NCI-H2107 (cell line): ENCODE measurements at places on chromosomes 1 and 21.

- no peak for DNase-seq
Measured at GRCh38 chr1:153598309-153599172, 14.4 kb downstream of the S100A16 start.

GRCh38 chr1:23745515-23745914 is 2.2 kb downstream of the ELOA start:
- DNase-seq: no peak

DNA sequence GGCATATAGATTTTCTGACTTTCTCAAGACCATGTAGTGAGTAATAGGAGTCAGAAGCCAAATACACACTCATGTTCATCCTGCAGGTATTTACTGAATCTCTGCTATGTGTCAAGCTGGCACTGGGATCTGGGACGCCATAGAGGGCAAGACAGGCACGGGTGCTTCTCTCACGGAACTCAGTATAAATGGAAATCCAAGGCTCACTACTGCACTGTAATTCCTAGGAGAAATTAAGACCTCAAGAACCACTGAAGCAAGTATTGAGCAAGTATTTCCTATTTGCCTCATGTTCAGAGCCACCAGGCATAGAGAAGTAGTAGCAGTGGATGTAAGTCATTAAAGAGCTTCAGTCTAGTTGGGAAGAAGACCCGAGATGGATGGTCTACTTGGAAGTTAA is 38.9 kb downstream of the EIF2D start:
- no peak for DNase-seq

DNA sequence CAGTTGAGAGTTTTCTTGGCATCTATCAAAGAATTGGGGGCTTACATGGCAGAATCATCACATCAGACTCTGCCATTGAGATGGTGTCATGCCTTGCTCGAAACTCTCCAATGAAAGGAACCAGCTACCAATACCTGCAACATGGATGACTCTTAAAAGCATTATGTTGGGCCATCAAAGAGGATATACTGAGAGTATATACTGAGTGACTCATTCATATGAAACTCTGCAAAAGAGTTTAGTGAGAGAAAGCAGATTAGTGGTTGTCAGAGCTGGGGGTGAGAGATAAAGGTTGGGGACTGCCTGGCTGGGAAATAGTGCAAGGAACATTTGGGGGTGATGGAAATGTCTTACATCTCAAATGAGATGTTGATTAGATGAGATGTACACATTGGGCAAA is 14.7 kb upstream of the HMGB4 start:
- no peak for DNase-seq

DNA sequence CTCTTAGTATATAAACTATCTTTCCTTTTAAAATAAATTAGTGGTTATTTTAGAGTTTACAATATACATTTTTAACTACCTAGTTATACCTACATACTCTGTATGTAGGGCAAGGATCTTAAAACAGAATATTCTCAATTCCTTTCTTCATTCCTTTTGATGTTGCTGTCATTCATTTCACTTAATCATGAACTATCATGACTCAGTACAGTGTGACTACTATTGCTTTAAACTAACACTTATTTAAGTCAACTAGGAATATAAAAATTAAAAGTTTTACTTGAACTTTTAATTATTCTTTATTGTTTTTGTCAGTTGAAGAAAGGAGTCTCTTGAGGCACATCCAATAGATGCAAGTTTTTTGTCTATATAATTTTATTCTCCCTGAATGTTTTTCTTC is 726.4 kb downstream of the BRINP3 start:
- DNase-seq: no peak

- DNase-seq: no peak
Measured at GRCh38 chr1:12067900-12068821, 5.1 kb downstream of the TNFRSF8 start.

DNA sequence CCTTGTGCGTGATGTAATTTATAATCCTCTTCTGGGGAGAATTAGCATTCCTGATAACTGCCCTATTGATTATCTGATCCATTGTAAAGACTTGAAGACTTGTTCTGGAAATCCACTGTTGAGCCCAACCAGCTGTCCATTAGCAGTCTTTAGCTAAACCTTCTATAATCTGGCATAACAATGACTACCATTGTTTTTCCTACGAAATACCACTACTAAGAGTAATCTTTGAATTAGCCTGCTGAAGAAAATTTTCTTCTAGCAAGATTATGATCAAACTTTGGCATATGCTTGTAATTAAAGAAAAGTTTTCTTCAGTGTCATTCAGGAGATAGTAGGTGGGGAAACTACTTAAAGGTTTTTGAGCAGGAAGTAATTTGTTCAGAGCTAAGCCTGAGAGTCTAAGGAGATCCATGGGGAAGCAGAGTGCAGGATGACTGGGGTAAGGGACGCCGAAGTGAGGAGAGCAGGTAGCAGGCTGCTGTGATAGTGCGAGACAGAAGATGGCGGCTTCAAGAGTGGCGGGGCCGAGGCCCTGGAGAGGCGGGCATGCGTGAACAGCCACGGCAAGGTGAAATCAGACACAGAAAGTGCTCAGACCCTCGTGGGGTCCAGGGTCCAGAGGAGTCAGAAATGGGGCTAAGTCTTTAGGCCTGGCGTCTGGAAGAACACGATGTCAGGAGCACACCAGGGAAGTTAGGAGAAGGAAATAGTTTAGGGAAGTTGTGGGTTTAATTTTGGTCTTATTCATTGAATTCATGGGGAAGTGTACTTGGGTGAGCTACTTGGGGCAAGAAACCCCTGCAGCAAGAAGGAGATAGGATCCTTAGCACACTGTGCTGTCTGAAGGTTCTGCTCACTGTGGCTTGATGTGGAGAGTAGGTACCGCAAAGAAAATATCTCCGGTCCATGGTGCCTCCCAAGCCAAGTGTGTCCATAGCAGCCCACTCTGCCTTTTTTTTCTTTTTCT is 112.6 kb upstream of the ADAR start:
- DNase-seq: no peak

DNA sequence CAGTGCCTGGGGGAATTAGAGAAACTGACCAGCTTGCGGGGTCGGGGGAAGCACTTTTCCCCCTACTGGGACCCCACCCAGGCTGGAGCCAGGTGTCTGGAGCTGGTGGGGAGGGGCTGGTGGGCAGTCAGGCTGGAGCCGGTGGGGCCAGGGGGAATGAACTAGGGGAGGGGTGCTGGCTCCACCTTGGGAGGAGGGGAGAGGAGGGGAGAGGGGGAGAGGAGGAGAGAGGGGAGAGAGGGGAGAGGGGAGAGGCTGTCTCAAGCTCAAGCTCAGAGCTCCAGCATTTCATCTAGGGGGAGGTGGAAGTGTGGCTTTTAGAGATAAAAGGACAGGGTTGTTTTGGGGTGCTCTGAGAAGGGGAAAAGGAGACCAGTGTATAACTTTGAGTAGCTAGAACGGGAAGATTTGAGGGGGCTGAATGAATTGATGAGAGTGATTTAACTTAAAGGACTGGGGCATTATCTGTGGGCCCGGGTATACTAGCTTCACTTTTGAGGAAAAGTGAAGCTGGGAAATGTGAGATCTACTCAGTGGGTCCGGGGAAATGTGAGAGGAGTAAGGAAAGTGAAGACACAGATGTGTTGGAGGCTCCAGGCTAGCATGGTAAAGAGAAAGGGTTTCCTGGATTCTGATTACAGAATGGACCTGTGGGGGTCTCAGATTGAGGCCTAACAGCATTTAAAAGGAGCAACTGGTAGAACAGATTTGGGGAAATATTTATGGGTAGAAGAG is 2.8 kb downstream of the EFNA1 start:
- no peak for DNase-seq

DNA sequence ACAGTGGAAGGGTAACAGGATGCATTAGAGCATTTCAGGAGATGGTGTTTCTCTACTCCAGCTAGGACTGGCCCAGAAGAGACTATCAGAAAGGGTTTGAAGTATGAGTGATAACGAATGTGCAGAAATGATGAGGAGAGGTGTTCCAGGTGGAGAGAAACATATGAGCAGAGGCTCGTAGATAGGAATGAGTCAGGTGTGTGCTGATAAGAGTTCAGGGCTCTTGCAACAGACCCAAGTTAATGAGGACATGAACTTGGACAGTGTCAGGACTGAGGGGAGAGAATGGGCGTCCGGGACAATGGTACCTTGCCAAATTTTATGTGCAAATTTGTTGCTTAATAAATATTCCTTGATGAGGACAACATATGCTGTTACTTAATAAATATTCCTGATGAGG is 183.9 kb upstream of the NFIA start:
- DNase-seq: no peak

GRCh38 chr1:207259391-207259790 is 62.1 kb upstream of the CD55 start:
- no peak for DNase-seq

DNA sequence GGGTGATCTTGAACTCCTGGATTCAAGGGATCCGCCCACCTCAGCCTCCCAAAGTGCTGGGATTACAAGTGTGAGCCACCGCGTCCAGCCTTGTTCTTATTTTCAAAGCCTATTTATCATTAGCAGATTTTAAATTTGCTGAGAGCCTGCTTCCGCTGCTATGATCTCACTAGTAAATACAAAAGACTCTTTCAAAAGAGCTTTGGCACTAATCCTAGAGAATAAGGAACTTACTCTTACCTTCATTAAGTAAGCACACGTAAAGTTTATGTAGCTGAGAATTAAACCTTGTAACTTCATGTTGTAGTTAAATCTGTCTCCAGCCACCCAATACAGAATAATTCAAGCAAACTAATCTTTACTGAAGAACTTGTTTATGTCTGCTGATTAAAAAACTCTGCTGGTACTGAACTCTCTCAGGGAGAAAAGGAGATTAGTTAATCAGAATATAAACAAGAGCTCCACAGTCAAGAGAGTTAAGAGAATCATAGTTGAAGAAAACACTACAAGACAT is 72.3 kb downstream of the RUSC1 start:
- no peak for DNase-seq

DNA sequence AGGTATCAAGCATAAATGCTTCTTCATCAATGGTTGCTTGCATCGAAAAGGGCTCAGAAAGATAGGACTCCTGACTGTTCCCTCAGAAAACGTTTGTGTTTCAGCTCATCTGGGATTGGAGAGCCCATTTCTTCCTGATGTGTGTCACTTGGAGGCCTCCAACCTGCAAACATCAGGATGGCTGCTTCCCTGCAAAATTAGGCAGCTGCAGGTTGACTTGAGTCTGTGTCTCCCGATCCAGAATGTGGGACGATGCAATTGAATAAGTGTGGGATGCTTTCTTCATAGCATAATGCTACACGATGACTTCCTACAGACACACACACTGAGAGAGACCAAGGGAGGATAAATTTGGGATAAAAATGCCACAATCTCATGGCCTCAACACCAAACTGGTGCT is 42.2 kb downstream of the OLIG1 start:
- DNase-seq: no peak

GRCh38 chr21:14864211-14865021 is 200.4 kb downstream of the NRIP1 start:
- DNase-seq: peak; percentile 13

GRCh38 chr1:193404236-193404635 is 217.8 kb upstream of the B3GALT2 start:
- no peak for DNase-seq
